ENCODE measurements at places on chromosomes 4 and X.

DNA sequence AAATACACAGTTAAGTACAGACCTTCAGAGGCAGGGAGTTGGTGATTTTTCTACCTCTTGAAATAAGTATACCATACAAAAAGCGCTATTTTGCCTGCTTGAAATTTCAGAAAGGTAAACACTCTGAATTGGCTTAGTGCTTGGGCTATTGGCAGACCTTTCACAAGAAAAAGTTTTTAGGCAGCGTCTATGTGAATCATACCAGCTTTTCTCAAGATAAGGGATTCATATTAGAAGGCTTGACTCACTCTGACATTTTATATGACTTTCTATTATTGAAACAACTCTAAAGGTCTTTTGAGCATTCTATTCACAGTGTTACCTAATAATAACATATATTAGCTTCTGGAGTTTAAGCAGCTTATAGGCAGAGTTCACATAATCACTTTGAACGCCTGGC, 286.4 kb upstream of the FAT1 start:
- no peak for DNase-seq

GRCh38 chr4:126958482-126958881, 674.3 kb upstream of the INTU start:
- no peak for DNase-seq

GRCh38 chr4:6471307-6472007, 957 bp downstream of the PPP2R2C start:
- DNase-seq: no peak

DNA sequence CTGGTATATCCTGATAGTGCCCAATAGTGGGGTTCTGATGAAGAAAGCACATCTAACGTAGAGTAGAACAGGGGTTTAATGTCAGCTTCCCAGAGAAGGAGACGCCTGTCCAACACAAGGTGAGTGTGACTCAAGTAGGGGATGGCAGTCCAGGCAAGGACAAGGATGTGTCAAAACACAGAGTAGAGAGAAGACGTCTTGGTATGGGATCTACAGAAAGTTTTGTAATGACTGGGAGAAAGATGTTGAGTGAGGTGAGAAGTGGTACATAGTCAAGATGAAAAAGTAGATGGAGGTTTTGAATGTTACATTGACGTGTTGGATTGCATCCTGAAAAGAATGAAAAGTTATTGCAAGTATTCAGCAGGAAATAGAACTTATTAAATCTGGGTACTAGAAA, 124.4 kb downstream of the TMA16 start:
- no peak for DNase-seq

GRCh38 chr4:69816236-69816635, 43.7 kb downstream of the SULT1E1 start:
- no peak for DNase-seq

- DNase-seq: no peak
These were observed 56.1 kb downstream of the LANCL3 start for GRCh38 chrX:37627602-37628001.

DNA sequence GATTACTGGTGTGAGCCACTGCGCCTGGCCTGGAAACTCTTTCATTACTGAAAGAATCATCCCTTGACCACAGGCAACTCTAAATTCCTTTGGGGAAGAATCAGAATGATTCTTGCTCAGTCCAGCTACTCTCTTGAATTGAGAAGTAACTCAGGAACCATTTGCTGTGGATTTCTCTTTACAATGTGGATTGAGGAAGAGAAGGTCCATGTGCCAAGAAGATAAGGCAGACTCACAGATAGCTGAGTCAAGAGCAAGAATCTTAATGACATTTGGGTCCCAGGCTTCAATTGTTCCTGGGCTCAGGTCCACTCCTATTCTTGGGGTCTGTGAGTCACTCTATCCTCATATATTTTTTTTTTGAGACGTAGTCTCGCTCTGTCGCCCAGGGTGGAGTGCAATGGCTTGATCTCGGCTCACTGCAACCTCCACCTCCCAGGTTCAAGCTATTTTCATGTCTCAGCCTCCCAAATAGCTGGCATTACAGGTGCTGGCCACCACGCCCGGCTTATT, 6.2 kb upstream of the MGARP start:
- DNase-seq: no peak

Data from NCI-H2171 (cell line).